ENCODE measurements at places on chromosomes 2 and 18.
A peak's percentile ranks its signal among the peaks of the same experiment; 100 is the strongest.

- no peak for DNase-seq
These were observed 9.3 kb downstream of the MEX3C start for GRCh38 chr18:51188024-51188701.

DNA sequence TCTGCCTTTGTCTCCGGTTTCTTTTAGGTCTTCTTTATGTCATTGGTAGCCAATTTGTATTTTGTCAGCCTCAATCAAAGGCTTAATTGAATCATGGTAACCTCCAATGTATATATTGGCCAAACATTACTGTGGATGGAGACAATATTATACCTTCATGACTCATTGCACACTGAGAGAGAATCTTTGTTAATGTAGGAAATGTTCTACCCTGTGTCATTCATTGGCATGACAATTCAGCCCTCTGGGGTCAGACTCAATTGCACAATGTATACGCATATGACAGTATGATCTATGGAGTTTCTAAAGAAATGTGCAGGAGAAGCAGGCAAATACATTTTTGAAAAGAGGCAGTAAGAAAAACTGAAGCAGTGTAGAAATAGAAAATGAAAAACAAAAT is 162.6 kb downstream of the PDE11A start:
- DNase-seq = no peak

- DNase-seq = no peak
These were observed 66.5 kb downstream of the LNPK start for GRCh38 chr2:175935289-175936181.

GRCh38 chr2:105640246-105640645 is 104.5 kb upstream of the NCK2 start:
- no peak for DNase-seq

DNA sequence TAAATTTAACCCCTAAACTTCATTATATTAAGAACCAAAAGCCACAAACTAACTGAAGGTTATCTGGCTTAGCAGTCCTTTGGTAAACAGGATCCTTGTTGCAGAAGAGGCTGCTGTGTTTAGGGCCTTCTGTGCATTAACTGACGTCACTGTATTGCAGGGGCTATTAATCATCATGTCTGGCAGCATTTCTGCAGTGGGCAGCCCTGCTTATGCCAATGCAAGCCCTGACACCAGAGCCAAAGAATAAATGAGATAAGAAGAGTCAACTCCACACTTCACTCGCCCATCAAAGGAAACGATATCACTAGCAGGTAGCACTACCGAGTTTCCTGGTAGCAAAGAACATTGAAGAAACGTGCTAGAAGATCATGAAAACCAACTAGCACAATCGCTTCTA is 110.6 kb downstream of the PLEKHM3 start:
- no peak for DNase-seq

DNA sequence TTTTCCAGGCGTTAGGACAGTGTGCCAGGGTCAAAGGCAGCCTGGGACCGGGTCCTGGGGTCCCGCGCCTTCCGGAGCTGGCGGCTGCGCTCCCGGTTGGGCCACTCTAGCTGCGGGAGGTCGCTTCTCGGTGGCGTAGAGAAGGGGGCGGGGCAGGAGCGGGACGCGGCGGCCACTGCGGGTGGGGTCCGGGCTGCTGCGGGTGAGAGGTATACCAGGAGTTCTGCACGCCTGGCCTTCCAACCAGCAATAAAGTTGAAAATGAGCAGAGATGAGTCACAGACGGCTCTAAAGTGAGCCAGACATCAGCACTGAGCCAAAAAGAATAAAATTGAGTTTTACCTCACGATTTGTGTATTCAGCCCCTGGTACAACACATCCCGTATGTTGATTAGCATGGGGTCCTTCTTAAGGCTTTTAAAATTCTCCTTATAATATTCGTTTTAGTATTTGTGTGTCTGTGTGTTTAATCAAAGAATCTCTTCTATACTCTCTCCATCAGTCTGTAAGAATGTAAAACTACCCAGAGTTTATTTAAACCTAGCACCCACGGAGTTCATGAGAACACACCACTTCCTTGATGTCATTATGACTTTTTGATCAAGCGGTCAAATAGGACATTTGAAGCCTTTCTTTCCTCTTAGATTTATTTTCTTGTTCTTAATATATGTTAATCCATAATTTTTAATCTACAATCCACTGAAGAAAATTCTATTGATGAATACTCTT is at the start of gene C1GALT1C1L:
Gene C1GALT1C1L, minus strand, starts transcription at position 108 of the 729 bp plus-strand sequence. Its CDS starts 107 bp downstream, at position 1.
- peak; percentile 0 for DNase-seq

GRCh38 chr2:136324966-136325365 is 207.0 kb upstream of the CXCR4 start:
- DNase-seq = no peak

GRCh38 chr18:8296886-8297616 is 312.2 kb upstream of the RAB12 start:
- DNase-seq = no peak

DNA sequence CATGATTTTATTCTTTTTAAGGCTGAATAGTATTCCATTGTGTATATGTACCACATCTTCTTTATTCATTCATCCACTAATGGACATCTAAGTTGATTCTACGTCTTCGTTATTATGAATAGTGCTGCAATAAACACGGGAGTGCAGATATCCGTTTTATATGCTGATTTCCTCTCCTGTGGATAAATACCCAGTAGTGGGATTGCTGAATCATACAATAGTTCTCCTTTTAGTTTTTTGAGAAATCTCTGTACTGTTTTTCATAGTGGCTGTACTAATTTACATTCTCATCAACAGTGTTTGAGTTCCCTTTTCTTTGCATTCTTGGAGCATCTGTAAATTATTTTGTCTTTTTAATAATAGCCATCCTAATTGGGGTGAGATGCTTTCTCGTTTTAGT is 114.5 kb downstream of the RGPD3 start:
- no peak for DNase-seq

- DNase-seq = no peak
These were observed 317.0 kb upstream of the MYT1L start for GRCh38 chr2:2648094-2648493.

DNA sequence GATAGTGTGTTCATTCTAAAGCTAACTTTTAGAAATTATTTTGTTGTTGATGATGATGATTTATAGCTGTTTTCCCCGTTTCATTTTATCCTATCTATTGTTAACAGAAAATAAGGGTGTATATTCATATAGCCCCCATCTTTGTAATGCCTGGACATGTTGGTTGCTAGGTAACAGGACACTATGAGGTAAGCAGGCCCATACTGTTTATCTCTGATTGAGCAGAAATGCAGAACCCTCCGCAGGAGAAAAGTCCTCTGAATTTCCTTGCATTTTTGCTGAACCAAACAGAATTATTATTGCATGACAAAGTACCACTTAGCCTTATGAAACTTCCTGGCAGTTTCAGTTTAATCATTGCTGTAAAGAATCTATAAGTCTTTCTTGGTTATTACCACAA is 339.4 kb downstream of the DCC start:
- DNase-seq = no peak

DNA sequence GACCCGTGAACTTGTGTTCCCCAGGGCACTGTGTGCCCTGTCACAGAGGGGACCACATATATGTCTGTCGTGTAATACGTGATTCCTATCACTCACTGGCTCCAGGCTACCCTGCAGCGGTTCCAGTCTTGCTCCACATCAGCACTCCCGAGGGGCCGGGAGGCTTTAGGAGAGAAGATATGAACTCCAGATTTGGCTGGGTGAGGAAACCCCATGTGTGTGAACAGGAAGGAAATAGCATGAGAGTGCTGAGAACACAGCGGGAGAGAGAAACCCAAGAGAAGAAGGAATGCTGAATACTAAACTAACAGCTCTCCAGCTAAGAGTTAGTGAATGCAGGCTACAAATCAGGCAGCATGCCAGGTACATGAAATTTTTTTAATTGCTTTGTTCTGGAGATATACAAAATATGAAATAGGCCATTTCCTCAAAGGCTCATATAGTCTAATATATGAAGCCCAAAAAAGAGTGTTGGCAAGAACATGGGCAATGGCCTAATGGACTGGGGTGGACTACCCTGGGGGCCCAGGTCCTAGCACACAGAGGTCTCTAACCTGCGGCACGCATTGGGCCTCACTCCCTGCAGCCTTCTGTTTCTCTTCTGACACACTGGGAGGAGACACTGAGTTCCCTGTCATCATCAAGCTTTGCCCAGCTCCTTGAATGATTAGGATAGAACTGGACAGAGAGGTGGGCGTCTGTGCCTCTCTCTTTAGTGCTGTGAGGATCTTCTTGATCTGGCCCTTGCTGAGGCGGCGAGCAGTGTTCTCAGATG is 372.8 kb upstream of the RAB6C start:
- no peak for DNase-seq

GRCh38 chr2:177273408-177273807 is 8.9 kb upstream of the NFE2L2 start:
- DNase-seq = no peak

DNA sequence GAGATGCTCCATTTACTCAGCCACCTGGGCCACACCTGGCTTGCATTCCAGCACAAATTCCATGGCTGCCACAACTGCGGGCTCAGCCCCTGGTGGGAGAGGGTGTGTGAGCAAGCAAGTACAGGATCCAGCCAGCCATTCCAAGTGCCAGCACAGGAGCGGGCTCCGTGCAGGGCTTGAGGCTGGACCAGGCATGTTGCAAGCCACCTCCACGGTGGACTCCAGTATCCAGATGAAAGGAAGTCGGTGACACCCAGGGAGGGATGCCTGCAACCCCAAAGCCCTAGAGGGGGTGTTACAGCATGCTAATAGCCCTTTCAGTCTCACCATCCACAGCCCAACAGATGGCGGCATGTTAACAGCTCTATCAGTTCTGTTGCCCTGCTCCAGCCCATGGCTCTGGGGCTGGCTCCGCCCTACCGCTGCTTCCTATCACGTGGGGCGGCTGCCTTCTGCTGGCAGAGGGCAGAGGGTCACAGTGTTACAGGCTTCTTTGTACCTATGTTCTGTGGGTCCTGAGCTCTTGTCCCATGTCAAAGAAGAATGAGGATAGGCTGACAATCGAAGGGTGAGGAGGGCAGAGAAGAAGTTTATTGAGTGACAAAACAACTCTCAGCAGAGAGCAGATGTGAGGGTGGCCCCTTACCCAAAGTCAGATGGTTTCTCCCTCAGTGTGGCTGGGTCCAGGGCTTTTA is 11.7 kb upstream of the GORASP2 start:
- no peak for DNase-seq

GRCh38 chr18:47512726-47513435 is 261.4 kb upstream of the SKOR2 start:
- DNase-seq = no peak

- no peak for DNase-seq
These were observed 44.5 kb downstream of the MAPRE2 start for GRCh38 chr18:35085450-35086380.

- DNase-seq = peak; percentile 90
These were observed 845 bp upstream of the CDC42EP3 start for GRCh38 chr2:37672104-37672869.

- no peak for DNase-seq
These were observed 24.1 kb upstream of the OR6B3 start for GRCh38 chr2:240077442-240077841.

- DNase-seq = no peak
These were observed 6.3 kb upstream of the ADGRF3 start for GRCh38 chr2:26352892-26353291.

- DNase-seq = no peak
These were observed 366.6 kb downstream of the METTL4 start for GRCh38 chr18:2204736-2205135.

- DNase-seq = no peak
These were observed 142.7 kb downstream of the PTGR3 start for GRCh38 chr18:75066021-75066880.

DNA sequence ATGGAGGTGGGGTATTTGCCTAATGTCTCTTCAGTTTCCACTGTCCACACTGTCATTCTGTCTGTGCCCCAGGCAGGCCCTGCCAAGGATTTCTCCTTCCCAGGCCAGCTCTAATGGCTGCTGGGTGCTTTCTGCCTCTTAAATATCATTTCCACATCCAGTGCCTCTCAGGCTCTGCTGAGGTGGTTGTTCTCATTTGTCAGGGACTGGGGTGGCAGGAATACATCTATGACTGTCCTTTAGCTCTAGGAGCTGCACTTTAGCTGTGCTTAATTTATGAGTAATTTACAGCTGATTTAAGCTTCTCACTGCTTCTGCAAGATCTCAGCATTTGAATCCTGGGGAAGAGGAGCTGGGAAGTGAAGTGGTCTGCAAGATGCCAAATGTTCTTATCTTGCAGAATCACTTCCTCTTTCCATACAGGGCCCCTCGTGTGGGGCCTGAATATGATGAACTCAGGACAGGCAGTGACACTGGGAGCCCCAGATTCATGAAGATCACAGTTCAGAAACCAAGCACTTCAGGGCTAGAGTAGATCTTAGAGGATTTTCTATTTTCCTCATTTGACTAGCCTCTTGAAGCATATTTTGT is 150.2 kb downstream of the FSHR start:
- no peak for DNase-seq

DNA sequence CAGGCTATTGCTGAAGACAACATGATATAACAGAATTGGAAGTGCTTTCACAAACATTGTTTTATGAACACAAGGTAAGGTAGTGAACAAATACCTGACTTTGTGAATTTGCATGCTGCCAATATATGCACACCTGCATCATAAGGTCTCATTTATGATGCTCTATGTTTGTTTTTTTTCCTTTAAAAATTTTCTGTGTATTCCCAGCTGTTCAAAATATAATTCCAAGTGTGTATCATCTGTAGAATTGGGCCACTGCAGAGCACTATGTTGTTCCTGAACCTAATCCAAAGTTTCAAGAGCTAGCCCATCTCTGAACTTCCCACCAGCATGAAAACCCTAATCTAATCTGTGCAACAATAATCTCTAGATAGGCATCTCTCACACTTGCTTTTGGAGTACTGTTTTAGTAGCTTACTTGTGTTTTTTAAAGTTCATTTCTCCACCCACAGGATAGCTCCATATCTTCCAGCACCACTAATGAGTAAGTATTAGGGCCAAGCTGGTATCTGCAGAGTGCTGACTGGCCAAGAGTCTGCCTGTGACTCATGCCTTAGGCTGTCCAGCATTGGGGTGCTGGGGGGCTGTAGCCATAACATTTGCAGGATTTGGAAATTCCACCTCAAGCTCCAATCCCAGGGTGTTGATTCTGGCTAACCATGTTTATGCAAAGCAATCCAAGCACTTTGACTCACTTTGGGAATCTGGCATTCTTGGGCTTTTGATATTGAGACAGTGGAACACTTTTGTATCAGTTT is 208.2 kb upstream of the REV1 start:
- DNase-seq = no peak

DNA sequence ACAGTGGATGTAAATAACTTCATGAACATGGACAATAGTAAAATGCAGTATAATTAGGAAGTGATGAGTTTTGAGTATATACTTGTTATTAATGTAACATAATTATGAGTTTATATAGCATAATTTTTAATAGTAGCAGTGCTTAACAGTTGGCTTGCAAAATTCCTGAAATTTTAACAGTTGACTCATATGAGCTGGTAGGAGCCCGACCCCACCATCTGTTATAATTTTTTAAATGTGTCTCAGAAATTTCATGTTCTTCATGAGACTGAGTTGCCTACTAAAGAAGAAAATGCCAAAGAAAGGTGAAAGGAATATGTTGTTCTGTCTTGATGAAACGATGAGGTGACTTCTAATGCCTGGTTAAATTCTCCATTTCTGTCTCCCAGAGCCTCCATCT is 62.6 kb downstream of the ITGB1BP1 start:
- no peak for DNase-seq

GRCh38 chr2:156456616-156457015 is 20.4 kb downstream of the GPD2 start:
- DNase-seq = no peak

- DNase-seq = no peak
These were observed 43.5 kb downstream of the CYP27C1 start for GRCh38 chr2:127176371-127177311.
